ENCODE measurements at places on chromosomes 11 and 22.

- DNase-seq: no peak
These were observed 588 bp downstream of the TSPAN32 start for GRCh38 chr11:2302306-2302895.

DNA sequence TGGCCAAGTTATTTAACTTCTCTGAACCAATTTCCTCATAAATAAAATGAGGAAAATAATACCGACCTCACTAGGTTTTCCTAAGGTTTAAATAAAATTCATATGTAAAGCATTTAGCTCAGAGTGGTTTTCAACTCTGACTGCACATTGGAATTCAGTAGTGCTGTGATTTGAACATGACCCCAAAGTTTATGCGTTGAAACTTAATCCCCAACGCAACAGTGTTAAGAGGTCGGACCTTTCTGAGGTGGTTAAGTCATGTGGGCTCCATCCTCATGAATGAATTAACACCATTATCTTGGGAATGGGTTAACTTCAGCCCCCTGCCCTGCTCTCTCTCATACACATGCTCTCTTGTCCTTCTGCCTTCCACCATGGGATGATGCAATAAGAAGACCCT lies 322.2 kb downstream of the AASDHPPT start:
- DNase-seq: no peak

DNA sequence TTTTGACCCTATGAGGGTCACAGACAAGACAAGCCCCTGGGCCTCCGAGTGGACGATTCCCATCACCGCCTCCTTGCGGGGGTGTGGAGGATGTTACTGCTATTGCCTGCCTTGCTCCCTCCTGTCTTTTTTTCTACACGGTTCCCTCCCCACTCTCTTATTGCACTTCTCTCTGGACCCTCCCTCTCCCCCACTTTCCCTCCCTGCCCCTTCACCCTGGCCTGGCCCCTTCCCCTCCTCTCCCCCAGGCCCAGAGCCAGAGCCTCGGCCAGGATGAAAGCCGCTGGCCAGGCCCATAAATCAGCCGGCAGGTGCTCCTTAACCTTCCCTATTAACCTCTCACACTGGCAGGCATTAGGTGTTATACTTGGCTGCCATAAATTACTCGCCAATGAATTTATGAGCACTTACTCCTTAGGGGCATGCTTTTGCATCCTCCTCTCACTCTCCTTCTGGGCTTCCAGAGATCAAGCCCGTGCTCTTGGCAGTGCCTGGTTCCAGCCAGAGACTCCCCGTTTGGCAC lies 18.3 kb upstream of the ALX4 start:
- no peak for DNase-seq

DNA sequence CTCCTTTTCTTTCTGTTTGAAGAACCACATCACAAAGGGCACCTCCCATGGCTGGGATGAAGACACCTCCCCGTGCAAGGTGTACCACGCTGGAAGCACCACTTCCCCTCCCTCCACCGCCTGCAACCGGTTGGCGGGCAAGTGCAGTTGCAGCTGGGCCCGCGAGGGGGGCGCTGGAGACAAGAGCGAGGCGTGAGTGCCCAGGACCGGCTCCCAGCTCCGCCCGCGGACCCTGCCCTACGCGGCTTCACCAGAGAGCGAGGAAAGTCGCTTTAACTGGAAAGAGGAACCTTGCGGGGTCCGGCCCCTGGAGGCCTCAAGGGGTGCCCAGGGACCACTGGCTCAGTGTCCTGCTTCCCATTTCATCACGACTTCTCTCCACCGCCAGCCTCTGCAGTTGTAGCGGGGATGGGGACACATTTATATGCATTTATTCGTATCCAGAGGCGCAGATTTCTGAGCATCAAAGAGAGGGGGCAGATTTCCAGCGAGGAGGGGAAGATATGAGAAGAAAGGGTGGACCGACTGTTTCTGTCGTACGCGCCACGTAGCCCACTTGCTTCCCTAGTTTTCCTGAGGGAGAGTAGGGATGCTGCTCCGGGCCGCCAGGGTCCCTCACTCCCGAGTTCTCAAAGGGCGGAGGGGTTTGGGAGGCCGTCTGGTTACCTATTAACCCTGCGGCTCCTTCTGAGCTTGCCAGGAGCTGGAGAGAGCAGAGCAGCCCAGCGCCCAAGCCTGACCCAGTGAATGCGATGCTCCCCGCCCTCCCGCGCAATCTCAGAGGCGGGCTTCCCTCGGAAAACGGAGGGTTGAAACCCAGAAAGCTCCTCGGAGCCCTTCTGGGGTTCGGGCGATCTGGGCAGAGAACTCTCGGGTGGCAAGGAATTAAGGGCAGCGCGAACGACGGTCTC lies 3.5 kb downstream of the ESAM start:
- DNase-seq: no peak

All from stimulated activated CD4-positive, alpha-beta T cell treated with anti-CD3 and anti-CD28 coated beads, Interleukin-1b, Interleukin-23, amount 100 ng/mL, for 24 hours (primary cell).